ENCODE measurements at places on chromosomes 16 and 17.

- no peak for DNase-seq
Measured at GRCh38 chr17:51425773-51426172, 165.4 kb downstream of the UTP18 start.

- no peak for DNase-seq
Measured at GRCh38 chr17:48162946-48163506, 55.5 kb downstream of the SNX11 start.

DNA sequence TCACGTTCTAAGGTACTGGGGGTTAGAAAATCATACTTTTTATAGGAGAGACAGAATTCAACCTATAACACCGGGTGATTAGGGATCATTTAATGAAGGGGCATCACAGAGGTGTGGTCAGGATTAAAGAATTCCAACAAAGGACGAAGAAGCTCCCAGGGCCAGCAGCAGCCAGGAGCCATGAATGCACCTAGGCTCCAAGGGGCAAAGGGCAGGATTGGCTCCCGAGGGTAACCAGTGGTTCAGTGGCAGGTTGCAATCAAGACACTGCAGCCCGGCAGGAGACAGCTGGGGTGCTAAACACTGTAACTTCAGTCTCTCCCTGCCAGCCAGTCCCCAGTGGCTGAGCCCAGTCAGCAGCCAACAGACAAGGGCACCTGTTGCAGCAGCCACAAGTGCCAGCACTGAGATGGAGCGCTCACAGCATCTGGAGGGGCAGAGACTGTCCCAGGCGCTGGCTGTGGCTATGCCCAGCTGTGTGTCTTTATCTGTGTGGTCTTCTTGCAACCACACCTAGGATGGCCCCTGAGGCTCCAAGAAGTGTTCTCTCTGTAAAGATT is 23.9 kb downstream of the DHRS7C start:
- DNase-seq: no peak

DNA sequence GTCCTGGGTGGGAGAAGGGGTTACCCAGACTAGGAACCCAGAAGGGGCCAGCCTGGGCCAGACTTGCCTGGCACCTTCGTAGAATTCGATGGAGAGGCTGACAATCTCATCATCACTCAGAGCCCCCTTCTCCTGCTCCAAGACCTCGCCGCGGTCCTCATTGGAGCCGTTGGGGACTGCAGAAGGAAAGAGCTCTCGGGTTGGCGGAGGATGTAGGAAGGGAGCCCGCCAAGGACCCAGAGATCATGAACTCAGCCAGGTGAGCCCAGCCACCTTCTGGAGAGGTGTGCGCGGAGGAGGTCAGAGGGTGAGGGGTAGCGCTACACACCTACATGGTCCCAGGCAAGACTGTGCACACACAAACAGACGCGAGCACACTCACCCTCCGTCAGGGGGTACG is 8.5 kb downstream of the CISD3 start:
- no peak for DNase-seq

GRCh38 chr17:35982409-35983191 is 1.3 kb upstream of the CCL16 start:
- no peak for DNase-seq

GRCh38 chr17:56262803-56263202 is 109.5 kb downstream of the ANKFN1 start:
- no peak for DNase-seq

DNA sequence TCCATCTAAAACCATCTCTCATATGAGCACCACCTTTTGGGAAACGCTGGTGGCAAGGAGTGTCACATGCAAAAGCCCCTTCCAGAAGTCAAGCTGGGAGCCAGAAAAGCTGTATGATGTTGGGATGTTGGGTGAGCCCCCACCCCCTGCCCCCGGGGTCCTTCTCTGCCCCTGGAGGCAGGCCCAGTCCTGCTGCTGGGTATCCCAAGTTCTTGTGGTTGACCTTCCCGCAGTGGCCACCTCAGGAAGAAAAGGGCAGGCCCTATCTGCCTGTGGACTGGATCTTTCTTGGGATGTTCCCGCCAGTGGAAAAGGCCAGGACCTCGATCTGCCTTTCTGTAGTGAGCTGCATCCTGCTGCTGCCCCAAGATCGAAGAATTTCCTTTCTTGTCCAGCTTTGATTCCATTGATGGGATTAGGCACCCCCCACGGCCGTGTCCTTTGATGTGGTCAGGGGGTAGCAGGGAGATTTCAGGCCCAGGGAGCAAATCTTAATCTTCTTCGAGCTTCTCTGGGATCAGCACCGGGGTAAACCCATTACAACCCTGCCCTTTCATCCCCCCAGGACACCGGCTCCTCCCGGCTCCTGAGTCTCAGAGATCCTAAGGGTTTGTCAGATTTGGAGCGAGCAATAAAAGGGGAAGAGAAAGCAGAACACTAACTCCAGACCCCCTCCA is 165.6 kb downstream of the RAB11FIP4 start:
- no peak for DNase-seq

DNA sequence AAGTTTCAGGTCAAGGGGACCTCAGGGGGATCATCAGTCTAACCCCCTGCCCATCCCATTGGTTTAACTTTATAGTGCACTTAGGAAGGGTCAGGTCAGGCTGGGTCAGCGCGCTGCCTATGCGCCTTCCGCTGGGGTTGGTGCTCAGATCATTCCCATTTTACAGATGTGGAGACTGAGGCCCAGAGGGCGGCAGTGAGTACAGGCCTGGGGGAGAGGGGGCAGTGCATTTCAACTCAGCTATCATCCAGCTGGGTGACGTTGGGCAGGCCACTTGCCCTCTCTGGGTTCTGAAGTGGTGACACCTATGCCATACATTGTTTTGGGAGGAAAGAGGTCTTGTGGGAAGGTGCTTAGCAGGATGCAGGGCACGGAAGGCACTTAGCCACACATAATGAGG is 127.8 kb upstream of the CDC42EP4 start:
- DNase-seq: no peak

- DNase-seq: no peak
Measured at GRCh38 chr17:1783834-1784611, 22.2 kb downstream of the SERPINF1 start.

DNA sequence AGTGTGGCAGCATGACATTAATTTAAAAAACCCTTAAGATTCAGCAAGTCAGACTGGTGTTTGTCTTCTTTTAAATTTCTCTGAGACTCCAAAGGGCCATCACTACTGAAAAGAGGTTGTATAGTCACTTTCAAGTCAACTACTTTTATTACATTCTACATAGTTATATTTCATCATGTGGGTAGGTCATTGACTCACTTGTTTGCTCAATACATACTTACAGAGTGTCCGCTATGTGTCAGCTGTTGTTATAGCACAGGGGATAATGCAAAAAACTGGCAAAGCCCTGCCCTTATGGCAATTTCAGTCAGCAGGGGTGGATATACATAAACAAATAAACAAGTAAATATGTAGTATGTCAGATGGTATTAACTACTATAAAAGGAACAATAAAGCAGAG is 2.5 kb upstream of the MYH4 start:
- DNase-seq: no peak

- no peak for DNase-seq
Measured at GRCh38 chr17:72890711-72891110, 201.8 kb downstream of the SLC39A11 start.

DNA sequence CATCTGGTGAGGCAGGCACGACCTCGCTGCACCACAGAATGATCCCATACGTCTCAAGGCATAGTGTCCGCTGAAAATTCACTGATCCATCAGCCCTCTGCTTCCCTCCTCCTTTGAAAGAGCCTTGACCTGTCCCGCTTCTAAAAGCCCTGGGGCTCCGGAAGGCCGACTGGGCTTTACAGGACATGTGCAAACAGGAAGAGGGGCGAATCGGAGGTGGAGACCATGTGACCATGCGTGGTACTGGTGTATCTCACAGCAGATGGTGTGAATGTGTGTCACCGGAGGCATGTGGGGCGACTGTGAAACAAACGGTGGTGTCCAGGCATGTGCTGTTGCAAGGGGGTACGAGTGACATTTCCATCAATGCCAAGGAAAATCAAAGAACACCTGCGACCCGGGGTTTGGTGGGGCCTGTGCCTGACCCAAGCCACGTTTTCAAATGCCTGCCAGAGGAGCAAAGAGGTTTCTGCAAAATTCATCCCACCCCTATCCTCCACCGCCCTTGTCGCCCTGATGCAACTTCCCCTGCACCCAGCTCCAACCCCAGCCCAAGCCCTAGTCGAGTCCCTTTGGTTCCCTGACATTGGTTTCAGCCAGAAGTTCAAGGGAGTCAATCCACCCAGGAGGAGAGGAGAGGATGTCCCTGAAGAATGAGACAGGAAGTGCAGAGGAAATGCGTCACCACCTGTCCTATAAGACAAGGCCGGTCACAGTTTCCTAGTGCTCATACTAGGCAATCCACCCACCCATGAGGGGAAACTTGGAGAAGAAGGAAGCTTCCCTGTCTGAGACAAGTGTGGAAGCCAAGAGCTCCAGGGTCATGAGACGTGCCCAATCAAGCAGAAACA is 5.9 kb upstream of the KCNJ18 start:
- DNase-seq: no peak

DNA sequence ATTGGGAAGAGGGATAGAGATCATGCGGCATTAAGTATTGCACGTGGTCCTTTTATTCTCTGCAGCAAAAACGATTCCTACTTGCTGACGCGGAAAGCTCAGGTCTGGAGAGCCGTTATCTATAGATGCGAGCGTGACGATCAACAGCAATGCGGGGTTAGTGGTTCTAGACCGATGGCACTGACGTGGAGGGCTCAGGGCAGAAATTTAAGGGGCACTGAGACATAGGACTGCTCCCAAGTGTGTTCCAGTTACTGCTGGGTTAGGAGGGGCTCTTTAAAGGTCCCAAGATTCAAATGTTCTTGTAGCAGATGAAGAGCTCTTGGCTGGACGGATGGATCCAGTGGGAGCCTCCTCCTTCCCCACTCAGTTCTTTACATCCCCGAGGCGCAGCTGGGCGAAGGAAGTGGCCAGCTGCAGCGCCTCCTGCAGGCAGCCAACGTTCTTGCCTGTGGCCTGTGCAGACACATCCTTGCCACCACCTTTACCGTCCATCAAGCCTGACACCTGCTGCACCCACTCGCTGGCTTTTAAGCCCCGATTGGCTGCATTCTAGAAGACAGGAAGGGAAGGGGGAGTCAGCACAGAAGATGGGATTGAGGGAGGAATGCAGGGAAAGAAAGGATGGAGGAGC is 732 bp upstream of the EXOSC6 start:
- DNase-seq: no peak

DNA sequence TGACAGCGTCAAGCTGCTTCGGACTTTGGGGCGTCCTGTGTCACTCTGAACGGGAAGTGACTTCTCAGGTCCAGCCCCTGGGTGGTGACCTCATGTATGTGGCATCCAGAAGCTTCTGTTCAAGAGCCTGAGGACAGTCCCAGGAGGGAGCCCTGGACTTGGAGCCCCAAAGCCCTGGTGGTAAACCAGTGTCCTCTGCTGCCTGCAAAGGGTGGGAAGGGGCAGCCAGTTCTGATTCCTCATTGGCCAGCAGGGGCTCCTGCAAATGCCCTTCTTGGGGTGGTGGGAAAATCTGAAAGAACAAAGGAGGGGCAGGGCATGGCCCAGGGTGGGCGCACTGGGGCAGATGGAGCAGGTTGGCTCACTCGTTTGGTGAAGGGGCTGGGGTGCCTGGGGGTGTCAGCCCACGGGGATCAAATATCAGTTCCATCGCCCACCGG is 1.6 kb downstream of the OSGIN1 start:
- no peak for DNase-seq

GRCh38 chr16:47449788-47450187 is 11.1 kb downstream of the ITFG1 start:
- no peak for DNase-seq

GRCh38 chr16:56673921-56674320 is 4.3 kb downstream of the MT1H start:
- no peak for DNase-seq

- peak; percentile 99 for DNase-seq
Measured at GRCh38 chr17:42388381-42389134, at the start of gene STAT3. TSS of gene STAT3 (minus strand) at chr17:42388442. CDS start at chr17:42348516, 39,926 bp downstream.

- no peak for DNase-seq
Measured at GRCh38 chr17:53483704-53484103, 339.0 kb upstream of the KIF2B start.

DNA sequence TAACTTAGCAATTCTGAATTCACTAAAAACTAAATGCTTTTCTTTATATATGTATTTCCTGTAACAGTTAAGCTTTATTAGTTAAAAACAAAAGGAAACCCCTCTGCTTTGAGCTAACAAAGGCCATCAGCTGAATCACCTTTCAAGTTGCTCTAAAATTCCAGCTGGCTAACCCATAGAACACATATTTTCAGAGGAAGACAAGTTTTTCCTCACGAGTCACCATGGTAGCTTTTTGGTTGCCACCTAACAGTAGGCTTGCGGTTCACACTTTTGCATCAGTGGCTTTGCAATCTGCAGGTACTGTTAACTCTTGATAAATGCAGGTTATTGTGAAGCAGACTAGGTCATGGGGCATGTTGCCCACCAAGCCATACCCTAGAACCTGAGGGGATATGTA is 57.6 kb upstream of the IRX5 start:
- DNase-seq: no peak

GRCh38 chr17:70073310-70073709 is 1.7 kb upstream of the KCNJ16 start:
- no peak for DNase-seq

GRCh38 chr17:49393491-49394255 is 21.0 kb downstream of the PHB1 start:
- no peak for DNase-seq

- no peak for DNase-seq
Measured at GRCh38 chr17:34493917-34494316, 85.5 kb upstream of the TMEM132E start.

- DNase-seq: no peak
Measured at GRCh38 chr16:85319984-85320440, 207.7 kb upstream of the CIBAR2 start.

DNA sequence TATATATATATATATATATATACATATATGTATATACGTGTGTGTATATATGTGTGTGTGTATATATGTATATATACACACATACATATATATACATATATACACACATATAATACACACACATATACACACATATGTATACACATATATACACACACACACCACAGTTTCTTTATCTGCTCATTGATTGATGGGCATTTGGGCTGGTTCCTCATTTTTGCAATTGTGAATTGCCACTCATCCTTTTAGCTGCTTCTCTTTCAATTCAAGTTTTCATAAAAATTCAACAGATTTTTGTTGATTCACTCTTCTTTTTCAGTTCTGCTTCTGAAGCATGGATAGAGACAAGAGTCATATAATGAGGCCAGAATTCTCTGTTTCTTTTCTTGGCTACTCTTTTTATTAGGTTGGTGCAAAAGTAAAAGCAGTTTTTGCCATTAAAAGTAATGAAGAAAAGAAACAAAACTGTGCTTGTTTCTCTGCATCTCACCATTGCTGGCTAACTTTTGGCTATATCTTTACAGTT is 44.5 kb downstream of the SLFN5 start:
- DNase-seq: no peak

DNA sequence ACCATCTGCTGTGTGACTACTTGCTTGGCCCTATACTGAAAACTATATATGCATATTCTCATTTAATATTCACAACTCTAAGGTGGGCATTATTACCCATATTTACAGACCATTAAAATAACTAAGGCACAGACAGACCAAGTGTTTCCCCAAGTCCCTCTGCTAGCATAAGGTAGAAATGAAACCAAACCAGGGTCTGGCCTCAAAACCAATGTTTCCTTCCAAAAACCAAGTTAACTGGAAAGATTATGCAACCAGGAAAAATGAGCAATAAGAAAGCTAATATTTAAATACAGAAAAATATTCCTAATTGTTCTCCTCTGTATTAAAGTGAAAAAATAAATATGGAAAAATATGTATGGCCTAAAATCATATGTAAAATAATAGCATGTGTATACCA is 50.1 kb downstream of the XPO6 start:
- DNase-seq: no peak

Data from BJ (cell line).